ENCODE measurements at places on chromosomes 2 and 18.
A peak's percentile ranks its signal among the peaks of the same experiment; 100 is the strongest.

GRCh38 chr2:234996069-234996940 is 44.5 kb downstream of the SH3BP4 start:
- DNase-seq: no peak

DNA sequence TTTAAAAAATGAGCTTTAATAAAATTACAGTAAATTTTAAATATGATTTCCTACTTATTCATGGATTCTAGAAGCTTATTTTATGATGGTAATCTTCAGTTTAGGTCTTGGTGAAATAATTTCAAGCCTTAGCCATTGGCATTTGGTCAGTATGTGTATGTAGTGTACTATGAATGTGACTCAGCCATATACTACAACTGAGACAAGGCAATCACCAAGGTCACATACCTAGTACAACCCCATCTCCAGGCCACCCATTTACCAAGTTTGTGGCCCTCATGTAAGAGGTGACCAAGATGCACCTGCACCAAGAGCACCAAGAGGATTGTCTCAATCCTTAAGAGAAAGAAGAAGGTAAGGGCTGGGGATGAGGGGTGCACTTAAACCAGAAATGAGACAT is 54.8 kb upstream of the FRZB start:
- DNase-seq: no peak

DNA sequence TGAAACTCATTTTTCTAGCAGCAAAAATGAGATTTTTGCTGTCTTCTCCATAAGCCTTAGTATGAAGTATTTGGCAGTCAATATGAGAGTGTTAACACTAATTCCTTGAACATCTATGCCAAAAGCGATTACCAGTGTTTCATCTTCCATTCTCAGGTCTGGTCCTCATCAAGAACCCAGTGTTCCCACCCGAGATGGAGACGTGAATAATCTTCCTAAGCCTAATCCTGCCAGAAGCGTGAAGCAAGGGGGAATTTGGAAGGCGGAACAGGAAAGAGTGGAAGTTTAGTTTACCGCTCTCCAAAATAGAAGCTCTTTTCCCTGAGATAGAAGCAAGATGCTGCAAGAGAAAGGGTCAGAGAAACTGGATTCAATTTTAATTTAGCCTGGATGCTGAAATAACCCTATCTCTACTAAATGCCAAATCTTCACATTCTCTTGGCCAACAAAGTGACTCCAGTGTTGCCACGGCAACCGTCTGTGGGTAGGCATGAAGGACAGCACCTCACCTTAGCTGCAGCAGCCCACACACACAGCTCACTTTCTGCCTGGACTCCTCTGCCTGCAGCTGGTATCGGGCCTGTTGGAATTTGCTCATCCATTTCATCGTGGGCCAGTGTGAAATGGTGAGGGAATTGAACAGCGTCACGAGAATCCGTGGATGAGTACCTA is 711.1 kb downstream of the CBLN2 start:
- DNase-seq: no peak

GRCh38 chr2:63992061-63992685 is 27.1 kb downstream of the VPS54 start:
- DNase-seq: no peak

DNA sequence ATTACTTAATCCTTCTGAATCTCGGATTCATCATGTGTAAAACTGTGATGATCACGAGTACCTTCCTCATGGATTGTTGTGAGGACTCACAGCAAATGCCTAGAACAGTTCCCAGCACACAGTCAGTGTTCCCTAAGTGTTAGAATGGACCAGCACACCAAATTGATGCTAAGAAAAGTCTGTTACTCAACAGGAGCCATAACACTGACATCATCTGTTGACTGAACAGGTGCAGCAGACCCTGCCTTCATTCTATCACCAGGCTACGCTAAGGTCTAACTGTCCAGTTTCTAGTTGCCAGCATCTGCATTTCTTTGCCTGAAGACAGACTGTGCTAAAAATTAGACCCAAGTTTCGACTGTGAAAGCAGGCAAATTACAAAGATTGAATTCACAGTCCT is 18.6 kb downstream of the DTNB start:
- no peak for DNase-seq

GRCh38 chr2:73091164-73091563 is 19.7 kb upstream of the SFXN5 start:
- no peak for DNase-seq

DNA sequence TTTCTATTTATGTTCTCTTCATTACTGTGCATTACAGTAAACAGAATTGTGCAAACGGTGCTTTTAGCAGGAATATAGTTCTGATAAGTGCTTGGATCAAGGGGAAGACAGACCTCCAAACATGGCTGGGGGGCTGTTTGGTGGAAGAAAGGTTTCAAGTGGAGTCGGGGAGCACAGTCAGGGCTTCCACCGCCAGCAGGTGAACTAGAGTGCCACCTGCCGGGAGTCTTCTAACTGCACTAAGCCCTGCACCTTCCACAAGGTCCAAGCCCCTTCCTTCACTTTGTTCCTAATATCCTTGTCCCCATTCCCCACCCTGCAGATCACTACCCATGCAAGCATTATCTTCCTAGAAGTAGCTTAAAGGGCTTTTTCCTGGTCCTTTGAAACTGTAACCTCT is 11.1 kb downstream of the ONECUT2 start:
- no peak for DNase-seq

- peak; percentile 59 for DNase-seq
Measured at GRCh38 chr2:20595439-20596192, 55.3 kb downstream of the HS1BP3 start.

GRCh38 chr18:58777471-58777870 is 87.2 kb upstream of the ZNF532 start:
- no peak for DNase-seq

DNA sequence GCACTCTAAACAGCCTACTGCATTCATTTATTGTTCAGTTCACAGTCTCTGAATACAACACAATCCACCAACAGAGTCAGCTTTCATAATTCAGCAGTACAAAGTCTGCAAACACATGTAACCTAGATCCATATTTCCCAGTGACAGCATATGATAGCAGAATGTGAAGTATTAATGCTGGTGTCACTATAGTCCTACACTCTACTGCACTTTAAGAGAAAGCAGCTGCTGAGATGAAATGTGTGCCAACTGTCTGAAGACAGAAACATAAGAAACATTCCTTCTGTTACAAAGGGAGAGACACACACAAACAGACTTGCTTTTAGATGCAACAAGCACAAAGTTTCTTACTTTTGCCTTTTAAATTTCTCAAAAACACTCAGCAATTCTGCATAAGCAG is 441.8 kb downstream of the ZEB2 start:
- DNase-seq: no peak

- DNase-seq: no peak
Measured at GRCh38 chr18:677951-678381, 20.5 kb downstream of the TYMS start.

DNA sequence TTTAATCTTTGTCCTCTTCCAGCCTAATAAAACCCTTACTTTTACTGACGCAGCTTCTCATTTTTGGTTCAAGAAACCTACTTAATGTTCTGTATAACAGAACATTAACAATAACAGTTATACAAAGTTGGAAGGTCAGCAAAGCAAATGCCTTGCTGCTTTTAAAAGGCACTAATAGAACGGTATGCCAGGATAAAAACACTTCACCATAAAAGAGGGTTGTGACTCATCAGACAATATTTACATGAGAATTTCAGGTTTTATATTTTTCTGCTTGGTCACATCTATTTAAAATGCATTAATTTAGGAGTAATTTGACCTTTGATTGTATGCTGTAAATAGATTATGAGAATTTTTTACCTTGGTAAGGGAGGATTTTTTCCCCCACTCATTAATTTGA is 3.0 kb downstream of the KLHL41 start:
- DNase-seq: no peak

- no peak for DNase-seq
Measured at GRCh38 chr2:79831961-79832360, 319.1 kb downstream of the CTNNA2 start.

DNA sequence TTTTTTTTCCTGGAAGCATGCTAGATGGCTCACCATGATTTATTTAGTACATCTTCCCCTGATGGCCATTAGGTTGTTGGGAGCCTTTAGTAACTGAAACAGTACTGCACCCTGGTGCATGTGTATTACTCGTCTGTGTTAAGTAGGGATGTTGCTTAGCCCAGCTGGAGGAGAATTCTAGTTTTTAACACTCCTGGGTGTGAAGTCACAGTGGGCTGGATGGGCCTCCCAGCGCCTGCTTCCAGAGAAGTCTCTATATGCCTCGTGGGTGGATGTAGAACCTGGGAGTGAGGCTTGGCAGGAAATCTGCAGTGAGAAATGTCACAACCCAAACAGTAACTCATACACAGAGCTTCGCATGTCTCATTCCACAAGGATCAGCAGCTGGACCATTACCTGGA is 28.9 kb upstream of the NT5DC4 start:
- no peak for DNase-seq

DNA sequence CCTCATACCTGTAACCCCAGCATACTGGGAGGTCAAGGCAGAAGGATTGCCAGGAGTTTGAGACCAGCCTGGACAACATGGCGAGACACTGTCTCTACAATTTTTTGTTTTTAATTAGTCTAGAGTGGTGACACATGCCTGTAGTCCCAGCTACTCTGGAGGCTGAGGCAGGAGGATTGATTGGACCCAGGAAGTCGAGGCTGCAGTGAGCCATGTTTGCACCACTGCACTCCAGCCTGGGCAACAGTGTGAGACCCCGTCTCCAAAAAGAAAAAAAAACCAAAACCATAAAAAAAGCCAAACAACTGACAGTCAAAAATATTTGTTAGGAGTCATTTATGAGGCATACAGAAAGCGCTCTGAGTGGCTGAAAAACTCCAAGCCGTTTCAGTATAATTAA is 95.5 kb downstream of the KCTD18 start:
- DNase-seq: no peak

DNA sequence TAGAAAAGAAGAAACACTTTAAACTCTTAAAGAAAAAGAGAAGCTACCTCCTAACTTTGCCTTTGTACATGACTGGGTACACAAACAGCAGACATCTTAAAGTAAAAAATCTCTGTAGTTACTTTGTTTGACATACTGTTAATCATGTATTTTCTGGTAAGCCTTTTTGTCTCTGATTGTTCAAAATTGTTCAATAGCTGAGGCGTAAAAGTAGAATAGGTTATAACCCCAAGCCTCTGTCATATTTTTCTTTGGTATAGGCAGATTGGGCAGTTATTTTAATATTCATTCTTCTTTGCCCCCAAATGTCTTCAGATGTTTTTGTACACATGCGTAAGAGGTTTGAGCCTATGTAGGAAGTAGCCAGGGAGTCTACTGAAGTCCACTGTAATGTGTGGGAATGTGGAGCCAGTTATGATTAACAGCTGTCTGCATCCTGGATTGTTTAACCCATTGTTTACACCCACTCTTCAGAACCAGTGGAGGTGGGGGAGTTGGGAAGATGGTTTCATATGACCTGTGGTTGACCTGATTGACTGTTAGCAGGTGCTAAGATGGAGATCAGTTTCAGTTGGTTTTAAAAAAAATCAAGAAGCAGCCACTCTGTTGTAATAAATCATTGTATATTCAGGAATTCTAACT is 150.5 kb downstream of the TANC1 start:
- no peak for DNase-seq

- DNase-seq: no peak
Measured at GRCh38 chr2:125312342-125312741, 1287.3 kb downstream of the CNTNAP5 start.

- DNase-seq: no peak
Measured at GRCh38 chr2:168559187-168559586, 103.1 kb downstream of the CERS6 start.

DNA sequence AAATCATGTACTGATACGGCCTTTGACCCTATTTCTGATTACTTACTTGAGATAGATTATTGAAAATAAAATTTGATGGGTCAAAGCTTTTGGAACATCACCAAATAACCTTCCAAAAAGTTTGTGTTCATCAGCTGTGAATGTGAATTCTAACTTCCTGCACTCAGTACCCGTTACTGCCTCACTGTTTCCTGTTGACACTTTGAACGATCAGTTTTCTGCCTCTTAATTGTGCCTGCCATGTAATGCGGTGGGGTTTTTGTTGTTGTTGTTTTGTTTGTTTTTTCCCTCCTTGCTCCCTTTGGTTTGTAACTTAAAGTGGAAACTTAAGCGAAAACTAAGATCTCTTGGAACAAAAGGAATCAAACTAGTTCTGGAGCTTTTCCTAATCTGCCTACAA is 18.9 kb downstream of the ATG16L1 start:
- DNase-seq: no peak

GRCh38 chr2:222960126-222960525 is 91.9 kb upstream of the KCNE4 start:
- no peak for DNase-seq

- DNase-seq: peak; percentile 55
Measured at GRCh38 chr18:13388586-13389490, 170.3 kb downstream of the LDLRAD4 start.

- DNase-seq: no peak
Measured at GRCh38 chr2:111698089-111698488, 185.9 kb downstream of the ANAPC1 start.

GRCh38 chr18:78898635-78899034 is 81.0 kb upstream of the SALL3 start:
- DNase-seq: no peak

DNA sequence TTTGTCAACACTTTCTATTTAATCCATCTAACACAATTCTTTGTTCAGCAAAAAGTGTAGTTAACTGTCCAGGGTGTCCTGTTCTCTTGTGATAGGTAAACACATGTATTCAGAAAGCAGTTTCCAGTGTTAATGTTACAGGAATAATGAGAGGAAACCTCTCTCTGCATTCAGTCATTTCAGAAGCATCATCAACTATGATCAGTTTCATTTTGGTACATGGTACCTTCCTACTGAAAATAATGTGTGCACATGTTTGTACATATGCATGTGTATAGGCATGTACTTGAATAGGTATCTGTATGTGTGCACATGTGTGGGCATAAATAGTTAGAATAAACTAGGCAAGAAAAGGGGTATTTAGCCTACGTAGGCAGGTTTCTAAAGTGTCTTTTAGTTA is 16.6 kb downstream of the EFEMP1 start:
- DNase-seq: no peak

- no peak for DNase-seq
Measured at GRCh38 chr18:70046207-70046606, 98.5 kb upstream of the CD226 start.

DNA sequence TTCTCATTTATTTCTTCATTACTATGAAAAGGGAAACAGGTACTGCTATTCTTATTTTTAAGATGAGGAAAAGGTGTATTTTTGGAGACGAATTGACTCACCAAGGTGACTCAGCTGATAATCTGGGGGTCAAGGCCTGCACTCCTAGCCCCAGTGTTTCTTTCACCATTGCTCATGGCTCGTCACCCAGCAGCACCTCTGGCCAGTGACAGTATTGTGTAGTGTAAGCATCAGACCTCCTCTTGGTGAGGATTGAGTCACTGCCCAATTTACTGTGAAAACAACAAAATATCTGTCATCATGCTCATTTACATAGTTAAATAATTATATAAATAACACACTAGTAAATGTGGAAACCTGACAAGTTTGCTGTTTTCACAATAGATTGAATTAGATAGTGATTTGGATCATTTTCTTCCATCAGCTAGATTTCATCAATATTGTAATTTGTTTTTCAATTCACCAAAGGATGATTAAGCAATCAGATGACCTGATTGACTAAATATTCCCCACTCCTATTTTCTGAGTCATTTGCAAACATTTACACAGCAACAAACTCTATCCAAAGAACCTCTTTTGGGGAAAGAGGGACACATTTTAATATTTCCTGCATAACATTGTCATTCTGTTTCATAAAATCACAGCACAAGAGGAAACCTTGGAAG is 492.8 kb upstream of the RAB12 start:
- no peak for DNase-seq
